ENCODE measurements at places on chromosomes 11 and 22. TPM values are rescaled to one million over a fixed set of nuclear protein-coding genes. Genes with fewer than 3 reads are reported as not detected.

GRCh38 chr22:49535126-49535525 is 292.5 kb downstream of the BRD1 start:
- no peak for ATAC-seq

The AP5B1 gene
- total RNA-seq = 23.4 TPM

The STIP1 gene
- 88.6 TPM for total RNA-seq

The PLEKHA7 gene
- total RNA-seq = 8.6 TPM

GRCh38 chr11:129598378-129598777 is 217.3 kb upstream of the TMEM45B start:
- ATAC-seq = no peak

DNA sequence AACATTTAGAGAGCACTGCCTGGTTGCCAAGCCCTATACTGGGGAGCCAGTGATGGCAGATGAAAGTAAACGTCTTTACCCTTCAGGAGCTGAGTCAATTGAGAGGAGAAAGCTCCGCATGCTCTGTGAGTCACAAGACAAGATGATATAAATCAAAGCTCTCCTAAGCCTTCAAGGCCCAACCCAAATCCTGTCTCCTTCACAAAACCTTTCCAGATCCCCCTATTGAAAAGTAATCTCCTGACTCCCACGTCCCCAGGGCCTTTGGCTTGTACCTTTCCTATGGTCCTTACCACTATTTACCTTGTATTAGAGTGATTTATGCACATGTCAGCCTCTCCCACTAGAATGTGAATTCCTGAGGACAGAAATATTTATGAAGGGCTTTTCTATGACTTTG is 230.1 kb upstream of the TENM4 start:
- no peak for ATAC-seq

- no peak for ATAC-seq
Observed at GRCh38 chr11:76843907-76844306, 16.8 kb upstream of the ACER3 start.

- ATAC-seq = peak; percentile 7
Observed at GRCh38 chr11:32891657-32892354, 805 bp upstream of the QSER1 start.

DNA sequence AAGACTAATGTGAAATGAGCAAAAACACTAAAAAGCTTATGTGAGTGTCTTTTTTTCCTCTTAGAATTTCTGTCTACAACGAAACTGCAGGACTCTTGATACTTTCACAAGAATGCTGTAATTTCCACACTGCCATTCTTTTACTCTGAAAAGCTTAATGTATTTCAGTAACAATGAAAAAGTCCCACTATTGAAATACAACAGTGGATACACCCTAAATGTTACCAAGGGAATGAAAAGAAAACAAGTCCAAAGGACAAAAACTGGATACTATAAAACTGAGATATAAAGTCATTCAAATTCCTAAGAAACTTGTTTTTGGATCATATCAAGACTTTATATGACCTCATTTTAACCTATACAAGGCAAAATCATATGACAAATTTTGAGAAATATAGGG is 77.4 kb downstream of the SOX6 start:
- no peak for ATAC-seq

- no peak for ATAC-seq
Observed at GRCh38 chr11:67055812-67056211, 835 bp upstream of the RHOD start.

DNA sequence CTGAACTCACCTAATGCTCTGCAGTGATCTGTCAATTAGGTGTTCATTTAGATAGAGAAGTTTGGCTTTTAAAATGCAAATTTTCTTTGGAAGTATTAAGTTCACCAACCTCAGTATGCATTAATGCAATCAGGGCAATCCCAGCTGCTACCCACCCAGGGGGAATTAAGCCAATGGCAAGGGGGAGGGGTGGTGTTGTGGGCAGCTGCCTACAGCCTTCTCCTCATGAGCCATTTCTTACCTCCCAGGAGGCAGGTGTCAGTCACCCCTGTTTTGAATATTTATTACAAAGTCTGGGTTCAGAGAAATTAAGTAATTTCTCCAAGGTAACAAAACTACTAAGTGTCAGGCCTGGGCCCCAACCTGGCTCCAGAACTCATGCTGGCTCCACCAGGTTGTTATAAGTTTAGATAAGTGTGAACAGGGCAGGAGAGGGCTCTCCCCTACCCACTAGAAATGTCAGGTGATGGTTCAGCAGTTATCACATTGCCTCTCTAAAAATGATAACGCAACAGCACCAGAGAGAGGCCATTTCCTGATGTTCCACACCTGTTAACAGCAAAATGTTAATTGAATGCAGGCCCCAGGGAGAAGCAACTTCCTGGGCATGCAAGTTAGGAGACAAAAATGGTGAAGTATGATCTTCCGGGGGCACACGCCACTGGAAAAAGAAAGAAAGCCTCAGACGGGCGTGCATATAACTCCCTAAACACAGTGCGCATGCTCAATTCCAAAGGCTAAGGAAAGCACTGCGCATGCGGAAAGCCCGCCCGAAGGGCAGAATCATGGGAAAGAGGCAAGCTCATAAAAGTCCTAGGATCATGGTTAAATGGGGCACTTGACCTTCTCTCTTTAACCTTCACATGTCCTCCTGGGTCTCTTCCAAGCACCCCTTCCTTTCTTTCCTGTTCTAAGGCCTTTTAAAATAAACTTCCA is 35.4 kb upstream of the GNAZ start:
- no peak for ATAC-seq

The CCDC73 gene
- total RNA-seq = not detected

DNA sequence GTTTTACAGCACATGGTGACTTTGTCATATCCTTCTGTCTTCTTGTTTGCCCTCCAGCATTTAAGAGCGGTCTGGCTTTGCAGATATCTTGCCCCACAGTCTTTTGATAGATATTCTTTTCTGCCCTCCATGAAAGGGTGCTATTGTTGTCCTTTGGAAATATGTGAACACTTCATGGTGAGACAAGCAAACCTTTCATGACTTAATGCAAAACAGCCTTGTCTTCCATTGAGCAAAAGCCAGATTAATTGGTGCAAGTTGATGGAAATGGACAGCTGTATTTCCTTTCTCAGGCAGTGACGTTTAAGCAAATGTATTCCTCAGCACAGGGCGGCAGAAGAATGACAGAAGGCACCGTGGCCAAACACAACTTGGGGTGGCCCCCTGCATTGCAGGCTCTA is 4.4 kb downstream of the DCPS start:
- no peak for ATAC-seq

DNA sequence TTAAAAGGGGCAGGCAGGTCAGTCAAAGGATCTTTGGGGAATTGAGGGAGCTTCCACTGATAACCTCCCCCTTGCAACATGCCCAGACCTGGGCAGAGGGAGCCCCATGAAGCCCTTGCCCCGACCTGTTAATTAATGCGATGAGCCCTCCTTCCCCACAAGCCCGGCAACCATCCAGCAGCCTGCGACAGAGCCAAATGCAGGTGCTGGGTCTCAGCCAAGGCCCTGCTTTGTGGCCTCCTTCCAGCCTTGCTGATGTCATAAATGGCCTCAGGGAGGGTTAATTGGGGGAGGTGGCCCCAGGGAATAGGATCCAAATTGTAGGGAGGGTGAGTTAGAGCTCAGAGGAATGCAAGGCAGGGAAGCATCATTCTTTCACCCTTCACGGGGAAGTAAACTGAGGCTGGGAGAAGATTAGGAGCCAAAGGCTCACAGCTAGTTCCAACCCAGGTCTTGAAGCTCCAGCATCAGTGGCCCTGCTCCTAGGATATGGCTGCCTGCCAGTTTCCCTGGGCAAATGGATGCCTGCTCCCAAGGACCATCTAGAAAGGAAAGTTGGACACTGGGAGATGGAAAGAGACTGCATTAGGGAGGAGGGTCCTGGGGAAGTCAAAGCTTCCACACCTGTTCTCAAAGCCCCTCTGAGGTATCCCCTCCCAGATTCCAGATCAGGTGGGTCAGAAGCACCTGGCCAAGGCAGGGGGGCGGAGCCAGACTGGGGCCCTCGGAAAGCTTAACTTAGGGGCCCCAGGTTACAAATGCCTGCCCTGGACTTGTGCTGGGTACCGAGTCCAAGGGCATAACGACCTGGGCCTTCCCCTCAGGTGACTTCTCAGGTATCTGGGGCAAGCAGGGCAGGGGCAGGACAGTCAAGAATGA is 34.1 kb downstream of the LMO1 start:
- ATAC-seq = no peak

- no peak for ATAC-seq
Observed at GRCh38 chr22:26357281-26357680, 71.8 kb upstream of the ASPHD2 start.

The BARX2 gene
- 2.1 TPM for total RNA-seq

The POU2AF2 gene
- 0.59 TPM for total RNA-seq

Measured in gastroesophageal sphincter (tissue), 4 donors.